Cerebellar nuclear complex (tissue), 1 donor: ENCODE measurements at places on chromosomes 13 and 19.

- DNase-seq: no peak
Observed at GRCh38 chr13:110225003-110225402, 82.0 kb downstream of the COL4A1 start.

DNA sequence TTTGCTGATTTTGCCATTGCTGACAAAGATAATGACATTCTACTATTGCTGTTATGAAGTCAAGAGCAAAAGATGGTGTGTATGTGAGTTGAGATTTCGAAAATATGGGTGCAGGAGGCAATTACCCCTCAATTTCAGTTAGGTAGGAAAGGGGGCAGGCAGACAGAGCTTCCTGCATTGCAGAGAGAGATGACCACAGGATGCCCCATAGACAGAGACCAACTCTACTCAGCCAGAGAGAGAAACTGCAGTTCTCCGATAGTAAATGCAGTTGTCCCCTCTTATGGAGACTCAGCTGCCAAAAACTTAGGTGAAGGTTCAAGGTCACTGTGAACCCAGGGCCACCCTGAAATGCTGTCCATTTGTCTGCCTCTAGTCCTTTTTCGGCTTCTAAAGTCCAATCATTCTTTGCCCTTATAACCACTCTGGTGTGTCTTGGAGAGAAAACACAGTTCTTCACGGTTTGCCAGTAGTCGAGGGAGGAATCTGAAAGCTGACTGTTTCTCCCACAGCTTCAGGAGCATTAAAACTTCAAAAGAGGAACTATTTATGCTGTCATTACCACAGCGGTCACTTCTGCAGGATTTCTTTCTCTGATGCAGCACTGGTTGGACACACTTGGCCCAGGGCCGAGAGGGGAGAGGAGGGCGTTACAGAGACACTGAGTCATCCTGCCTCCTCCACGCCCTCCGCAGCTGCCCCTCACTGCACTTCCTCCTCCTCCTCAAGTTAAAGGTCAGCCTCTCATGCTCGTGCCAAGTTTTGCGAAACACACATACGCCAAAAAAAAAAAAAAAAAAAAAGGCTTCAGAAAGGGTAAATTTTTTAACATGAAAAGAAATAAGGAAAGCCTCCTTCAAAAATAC lies 264.3 kb downstream of the FOXO1 start:
- DNase-seq: no peak

DNA sequence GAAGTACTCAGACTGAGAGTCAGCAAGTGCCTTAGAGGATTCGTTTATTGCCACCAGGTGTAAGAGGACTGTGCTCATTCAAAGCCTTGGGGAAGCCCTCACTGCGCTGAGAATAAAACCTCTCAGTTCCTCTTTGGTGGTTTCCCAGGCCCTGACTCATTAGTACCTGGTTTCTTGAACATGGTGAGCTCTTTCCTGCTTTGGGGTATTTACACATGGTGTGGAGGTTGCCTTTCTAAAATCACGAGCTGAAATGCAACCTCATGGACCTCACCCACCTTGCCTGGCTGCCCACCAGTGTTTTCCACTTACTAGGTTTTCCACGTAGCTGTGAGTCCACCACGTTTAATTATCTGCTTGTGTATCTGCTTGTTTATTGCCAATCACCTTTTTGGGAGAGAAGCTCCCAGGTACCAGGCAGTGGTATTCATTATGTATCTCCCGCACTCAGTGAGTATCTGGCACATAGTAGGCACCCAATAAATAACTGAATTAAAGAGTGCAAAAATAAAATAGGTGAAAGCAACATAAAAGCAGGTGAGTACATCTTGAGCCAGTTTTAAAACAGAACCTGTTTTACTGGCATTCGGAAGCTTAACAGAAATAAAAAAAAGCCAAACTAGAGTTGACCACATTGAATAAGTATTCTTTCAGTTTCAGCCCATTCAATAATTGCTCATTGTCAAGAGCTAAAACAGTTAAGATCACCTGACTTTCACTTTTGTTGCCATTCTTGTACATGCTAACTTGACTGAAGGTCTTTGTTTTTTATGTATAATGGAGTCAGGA lies 533.0 kb downstream of the MYO16 start:
- no peak for DNase-seq

DNA sequence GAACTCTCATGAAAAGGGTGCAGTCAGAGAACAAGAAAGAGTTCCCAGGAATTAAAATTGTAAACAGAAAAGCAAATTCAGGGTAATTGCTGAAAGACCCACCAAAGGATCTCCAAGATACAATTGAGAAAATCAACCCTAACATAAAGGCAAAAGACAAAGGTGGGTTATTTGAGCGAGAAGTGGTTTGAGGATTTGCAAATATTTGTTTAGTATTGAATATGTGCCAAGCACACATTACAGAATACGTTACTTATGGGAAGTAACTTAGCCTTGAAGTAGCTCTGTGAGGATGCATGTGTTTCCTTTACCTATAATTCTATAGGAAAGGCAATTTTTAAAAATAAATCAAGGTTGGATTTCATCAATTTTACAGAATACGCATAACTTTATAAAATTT lies 10.0 kb upstream of the CEACAM21 start:
- no peak for DNase-seq

GRCh38 chr13:47146991-47147811 lies 250.3 kb upstream of the HTR2A start:
- no peak for DNase-seq

DNA sequence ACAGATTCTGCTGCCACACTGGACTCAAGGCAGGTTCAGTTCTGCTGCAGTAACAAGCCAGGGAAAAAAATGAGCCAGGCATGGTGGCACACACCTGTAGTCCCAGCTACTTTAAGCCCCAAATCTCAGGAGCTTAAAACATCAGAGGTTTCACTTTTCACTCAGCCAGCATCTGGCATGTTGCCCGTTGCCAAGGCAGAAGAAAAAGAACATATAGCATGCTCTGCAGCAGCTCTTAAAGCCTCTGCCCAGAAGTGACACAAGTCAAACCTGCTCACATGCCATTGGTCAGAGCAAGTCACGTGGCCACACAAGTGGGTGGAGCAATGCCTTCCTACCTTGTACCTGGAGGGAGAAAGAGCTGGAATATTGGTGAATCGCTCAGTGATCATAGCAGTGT lies 14.7 kb upstream of the ADGRE5 start:
- DNase-seq: no peak

DNA sequence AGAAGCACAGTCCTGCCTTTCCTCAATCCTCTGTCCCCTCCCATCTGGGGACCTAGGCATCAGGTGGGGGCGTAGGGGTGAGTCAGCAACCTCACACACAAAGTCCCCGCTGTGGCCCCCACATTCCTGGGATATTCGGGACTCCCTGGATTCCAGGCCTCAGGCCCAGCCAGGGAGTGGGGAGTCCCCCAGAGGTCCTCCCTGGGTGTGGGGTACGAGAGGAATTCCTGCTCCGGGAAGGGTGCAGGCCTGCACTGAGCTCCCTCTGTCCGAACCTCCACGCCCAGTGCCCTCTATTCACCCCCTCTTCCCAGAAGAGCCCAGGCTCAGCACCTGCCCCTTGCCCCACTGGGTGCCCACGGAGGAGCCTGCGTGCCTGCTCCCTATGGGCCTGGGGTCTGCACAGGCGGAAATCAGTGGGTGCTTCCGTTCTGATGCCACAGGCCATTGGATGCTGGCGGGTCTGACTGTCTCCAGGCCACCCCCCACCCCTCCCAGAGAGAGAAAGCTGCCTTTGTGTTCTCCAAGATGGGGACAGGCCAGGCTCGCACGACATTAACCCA lies 3.4 kb downstream of the CADM4 start:
- no peak for DNase-seq

DNA sequence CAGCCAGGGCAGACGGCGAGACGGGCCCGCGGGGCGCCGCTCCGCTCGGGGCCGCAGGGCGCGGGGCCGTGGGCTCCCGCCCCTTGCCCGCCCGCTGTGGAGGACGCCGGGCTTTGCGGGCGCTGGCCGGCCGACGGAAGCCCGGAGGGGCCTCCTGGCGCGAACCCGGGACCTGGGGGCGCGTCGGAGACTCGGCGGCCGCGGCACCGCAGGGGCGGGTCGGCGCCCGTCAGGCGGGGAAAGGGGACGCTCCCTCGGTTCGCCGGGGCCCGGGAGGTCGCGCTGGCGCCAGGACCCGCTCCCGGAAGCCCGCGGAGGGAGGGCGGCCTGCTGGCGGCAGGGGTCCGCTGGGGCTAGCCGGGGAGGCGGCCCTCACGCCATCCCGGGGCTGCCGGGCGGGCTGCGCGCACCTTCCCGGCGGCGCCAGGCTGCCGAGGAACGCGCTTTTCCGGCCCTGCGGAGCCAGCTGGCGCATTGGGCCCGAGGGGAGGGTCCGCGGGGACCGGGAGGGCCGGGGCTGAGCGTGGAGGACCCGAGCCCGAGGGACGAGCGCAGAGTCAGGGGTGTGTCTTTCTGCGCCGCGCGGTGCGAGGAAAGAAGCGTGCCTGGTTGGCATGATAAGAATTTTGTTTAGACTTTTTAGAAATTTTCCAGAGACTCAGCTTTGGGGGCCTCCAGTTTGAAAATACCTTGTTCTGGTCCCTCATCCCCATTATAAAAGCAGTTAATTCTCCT lies 511 bp downstream of the GARRE1 start:
- DNase-seq: no peak

GRCh38 chr19:53333066-53333462 lies 485 bp upstream of the ZNF845 start:
- peak; percentile 14 for DNase-seq

DNA sequence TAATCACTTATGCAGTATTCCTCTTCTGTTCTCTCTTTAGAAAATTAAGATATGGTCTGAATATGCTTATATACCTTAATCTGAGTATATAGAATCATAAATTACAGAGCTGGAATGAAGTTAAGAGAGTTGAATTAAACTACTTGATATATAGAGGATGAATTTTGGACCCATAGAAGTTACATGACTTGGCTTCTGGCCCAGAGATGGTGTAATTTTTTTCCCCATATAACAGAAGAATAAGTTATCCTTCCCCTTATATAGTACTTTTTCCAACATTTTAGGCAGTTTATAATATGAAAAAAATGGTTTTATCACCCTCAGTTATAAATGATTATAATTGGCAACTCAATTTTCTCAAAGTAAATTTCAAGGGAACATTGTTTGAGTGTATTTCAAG lies 616.3 kb downstream of the TBC1D4 start:
- DNase-seq: no peak

DNA sequence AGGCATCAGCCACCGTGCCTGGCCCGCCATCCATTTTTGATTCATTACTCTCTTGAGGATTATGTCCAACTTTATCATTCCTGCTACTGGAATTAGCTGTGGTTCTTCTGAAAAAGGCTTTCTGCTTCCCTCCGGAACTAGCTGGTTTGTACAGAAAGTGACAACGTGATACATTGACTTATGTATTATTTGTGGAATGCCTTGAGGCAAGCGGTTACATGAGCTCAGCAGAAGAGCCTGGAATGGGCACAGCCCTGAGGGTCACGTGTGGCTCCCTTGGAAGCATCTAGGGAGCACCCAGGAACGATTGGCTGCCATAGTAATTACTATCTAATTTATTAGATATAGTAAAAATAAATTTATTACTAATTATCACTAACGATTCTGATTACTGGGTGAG lies 14.4 kb upstream of the RETN start:
- no peak for DNase-seq

GRCh38 chr19:16702123-16702522 lies 17.5 kb upstream of the NWD1 start:
- DNase-seq: no peak

DNA sequence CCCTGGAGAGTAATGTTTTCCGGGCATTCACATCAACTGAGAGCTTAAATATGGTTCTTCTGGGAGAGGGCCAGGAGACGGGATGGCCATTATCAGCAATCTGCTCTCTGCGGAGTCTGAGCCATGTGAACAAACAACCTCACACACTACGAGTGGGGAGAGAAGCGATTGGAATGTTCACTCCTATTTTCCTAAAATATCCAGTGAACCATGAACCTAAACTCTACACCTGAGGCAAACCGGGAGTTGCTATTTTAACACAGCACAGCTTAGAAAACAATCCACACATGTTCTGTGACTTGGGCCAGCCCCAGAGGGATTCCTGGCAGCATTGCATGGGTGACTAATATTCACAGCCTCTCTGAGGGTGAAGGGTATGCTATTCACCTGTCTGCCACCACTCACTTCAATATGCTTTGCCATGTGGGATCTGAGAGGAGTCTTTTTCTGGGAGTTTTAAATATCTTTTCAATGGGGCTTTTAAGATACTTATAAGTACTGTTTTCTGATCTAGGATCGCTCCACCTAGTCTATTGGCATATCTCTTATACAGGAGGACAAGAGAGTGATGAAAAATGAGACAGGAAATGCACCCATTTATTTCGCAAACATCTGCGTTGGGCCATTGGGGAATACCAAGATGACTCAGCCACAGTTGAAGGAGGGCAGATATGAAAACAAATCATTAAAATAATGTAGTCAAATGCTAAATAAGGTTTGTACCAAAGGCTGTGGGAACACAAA lies 72.6 kb upstream of the SERP2 start:
- peak; percentile 25 for DNase-seq

GRCh38 chr13:42348576-42348975 lies 76.6 kb downstream of the AKAP11 start:
- no peak for DNase-seq

DNA sequence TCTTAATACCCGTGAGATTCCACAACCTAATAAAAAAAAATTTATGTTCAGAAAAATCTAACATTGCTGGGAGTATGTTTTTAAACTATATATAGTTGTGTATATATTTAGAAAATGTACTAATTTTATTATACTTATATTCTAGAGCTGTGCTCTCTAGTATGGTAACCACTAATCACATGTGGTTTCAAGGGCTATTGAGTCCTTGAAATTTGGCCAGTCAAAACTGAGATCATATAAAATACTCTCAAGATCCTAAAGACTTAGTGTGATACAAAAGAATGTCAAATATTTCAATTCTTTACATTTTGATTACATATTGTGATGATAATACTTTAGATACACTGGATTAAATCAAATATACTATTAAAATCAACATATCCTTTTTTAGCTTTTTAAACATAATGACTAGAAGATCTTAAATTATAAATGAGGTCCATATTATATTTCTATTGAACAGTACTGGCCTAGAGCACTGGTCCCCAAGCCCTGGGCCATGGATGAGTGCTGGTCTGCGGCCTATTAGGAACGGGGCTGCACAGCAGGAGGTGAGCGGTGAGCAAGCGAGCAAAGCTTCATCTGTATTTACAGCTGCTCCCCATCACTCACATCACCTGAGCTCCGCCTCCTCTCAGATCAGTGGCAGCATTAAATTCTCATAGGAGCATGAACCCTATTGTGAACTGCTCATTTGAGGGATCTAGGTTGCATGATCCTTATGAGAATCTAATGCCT lies 176.5 kb upstream of the NBEA start:
- no peak for DNase-seq
